Activated T-helper 17 cell treated with anti-CD3 and anti-CD28 coated beads, Interleukin-2, amount 50 U/mL, for 72 hours (primary cell): ENCODE measurements at places on chromosomes 7 and 10. TPM values are rescaled to one million over a fixed set of nuclear protein-coding genes. Genes with fewer than 3 reads are reported as not detected.

GRCh38 chr10:112535531-112535951 is 88.5 kb downstream of the VTI1A start:
- ATAC-seq, result no peak

The SMKR1 gene
- total RNA-seq, result 1.9 TPM

DNA sequence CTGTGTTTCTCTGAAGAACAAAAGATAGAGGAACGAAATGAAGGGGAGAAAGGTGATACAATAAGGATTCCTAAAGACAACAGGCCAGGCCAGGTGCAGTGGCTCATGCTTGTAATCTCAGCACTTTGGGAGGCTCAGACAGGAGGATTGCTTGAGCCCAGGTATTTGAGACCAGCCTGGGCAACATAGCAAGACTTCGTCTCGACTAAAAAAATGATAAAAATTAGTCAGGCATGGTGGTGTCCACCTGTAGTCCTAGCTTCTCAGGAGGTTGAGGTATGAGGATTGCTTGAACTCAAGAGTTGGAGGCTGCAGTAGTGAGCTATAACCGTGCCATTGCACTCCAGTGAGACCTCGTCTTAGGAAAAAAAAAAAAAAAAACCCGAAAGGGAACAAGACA is 41.4 kb upstream of the FAM3C start:
- ATAC-seq, result no peak

GRCh38 chr7:128755819-128756476 is 16.8 kb downstream of the CALU start:
- ATAC-seq, result no peak

DNA sequence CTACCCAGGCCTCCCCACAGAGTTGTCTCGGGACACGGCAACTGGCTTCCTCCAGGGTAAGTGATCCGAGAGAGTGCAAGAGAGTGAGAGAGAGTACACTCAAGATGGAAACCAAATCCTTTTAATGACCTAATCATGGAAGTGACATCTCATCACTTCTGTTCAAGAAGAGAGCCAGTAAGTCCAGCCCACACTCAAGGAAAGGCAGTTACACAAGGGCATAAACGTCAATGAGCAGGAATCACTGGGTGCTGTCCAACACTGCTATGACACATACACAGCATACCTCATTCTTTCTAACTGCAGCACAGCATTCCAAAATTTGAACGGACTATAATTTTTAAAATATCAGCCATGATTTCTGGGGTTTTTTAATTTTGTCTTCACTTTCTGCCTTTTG is 29.3 kb upstream of the OSBPL3 start:
- ATAC-seq, result no peak

DNA sequence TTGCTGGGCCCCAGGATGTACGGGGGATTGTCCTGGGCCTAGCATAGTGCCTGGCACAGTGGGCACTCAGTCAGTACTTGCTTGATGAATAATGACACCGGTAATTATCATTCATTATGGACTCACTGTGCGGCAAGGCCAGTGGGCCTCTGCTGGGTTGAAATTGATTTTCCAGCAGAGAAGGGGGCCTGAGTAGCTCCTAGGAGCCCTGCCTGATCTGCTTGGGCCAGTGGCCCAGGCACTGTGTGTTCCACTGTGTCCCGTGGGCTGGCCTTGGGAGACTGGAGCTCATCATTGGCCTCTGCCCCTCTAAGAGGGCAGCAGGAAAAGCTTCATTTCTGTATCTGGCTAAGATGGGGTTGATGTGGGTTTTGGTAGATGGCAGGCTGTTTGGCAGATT is 1.4 kb downstream of the CHST3 start:
- ATAC-seq, result no peak

DNA sequence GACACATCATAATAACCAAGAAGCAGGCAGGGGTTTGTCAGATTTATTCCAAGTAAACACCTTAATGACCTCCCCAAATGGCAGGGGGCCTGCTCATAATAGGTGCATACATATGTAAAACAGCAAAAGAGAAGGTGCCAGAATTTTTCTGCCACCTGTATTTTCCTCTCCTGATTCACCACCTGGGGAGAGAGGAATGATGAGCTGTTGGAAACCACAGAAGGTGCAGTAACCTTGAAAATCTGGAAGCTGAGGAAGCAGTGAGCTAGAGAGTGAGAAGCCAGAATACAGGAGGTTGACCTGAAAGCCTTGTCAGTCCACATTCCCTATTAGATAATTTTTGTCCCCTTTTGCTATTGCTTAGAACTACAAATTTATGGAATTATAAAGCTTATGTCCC is 46.2 kb upstream of the PDE1C start:
- no peak for ATAC-seq

- no peak for ATAC-seq
These were observed 34.0 kb downstream of the DKK1 start for GRCh38 chr10:52348037-52348564.

- ATAC-seq, result no peak
These were observed 12.0 kb downstream of the TBX20 start for GRCh38 chr7:35241884-35242283.

DNA sequence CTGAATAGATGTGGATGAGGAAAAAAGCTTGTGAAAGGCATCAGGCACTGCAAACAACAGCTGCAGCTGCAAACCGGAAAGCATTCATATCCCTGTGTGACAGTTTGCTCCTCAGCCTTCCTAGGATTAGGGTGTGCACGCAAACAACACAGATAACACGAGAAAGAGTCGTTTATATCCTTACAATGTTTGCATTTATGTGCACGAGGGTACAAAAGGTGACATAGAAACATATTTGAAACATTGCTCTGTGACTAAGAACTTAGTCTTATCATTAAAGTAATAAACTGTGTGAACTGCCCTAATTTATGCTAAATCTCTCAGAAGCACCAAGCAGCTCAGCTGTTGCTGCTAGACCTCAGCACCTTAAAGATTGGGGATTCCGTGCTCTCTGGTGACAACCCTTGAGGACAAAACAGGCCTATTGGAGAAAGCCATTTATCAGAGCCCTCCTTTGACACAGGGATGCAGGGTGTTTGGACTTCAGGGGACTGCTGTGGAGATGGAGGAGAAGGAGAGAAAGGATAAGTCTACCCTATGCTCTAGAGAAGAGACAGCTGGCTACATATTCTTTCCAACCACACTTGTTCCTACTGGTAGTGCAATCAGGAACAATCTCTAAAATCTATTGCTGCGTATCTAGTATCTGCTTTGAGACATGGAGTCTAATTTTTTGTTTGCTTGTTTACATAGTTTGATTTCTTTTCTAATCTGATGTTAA is 176.2 kb downstream of the GNAT3 start:
- ATAC-seq, result no peak

The UNC5B gene
- not detected for total RNA-seq

GRCh38 chr7:6530626-6531491 is 20.4 kb downstream of the GRID2IP start:
- ATAC-seq, result peak; percentile 48

- no peak for ATAC-seq
These were observed 137.5 kb downstream of the CD36 start for GRCh38 chr7:80775897-80776296.

GRCh38 chr10:103350517-103351260 is at the start of gene PCGF6:
Gene PCGF6 (minus strand): TSS chr10:103351140. CDS start chr10:103351066, 74 bp downstream.
- ATAC-seq, result peak; percentile 88

DNA sequence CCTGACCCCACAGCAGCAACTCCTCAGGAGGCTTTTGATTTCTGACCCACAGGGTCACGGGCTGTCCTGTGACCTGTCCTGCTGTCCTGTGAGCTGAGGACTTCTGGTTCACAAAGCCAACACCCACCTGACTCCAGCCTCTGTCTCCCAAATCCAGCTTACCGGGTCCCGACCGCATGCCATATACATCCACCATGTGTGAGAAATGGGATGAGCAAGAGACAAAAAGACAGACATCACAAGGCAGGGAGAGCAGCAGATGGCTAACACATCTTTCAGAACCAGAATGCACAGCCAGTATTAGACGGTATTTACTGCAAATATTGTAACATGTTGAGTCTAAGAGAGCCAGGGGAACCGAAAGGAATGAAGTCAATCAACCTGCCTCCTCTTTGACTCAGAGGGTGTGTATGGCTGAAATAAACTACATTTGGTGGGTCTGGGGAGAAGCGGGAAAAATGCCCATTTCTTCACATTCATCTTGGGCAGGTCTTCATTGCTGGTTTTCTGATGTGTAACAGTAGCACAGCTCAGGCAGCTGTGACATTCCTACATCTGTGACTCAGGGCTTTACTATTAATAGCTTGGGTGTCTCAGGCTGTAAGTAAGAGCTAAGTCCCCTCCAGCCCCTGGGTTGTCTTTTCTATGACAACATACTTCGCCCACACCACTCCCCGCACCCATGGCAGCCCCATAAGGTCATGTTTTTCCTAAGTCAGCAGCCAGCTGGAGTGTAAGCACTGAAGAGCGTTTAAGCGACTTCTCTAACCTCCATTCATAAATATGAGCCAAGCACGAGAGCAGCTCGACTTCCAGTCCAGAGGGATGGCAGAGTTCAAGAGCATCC is 25.0 kb downstream of the ABLIM1 start:
- ATAC-seq, result peak; percentile 37

- ATAC-seq, result no peak
These were observed 980 bp downstream of the TMEM26 start for GRCh38 chr10:61452151-61452651.

- ATAC-seq, result no peak
These were observed 238.9 kb downstream of the ACTR3B start for GRCh38 chr7:152998420-152998819.

GRCh38 chr7:15475808-15476530 is 85.8 kb downstream of the AGMO start:
- ATAC-seq, result no peak

The RNF32 gene
- 2.0 TPM for total RNA-seq

GRCh38 chr10:130894471-130894870 is 417.1 kb downstream of the TCERG1L start:
- no peak for ATAC-seq

DNA sequence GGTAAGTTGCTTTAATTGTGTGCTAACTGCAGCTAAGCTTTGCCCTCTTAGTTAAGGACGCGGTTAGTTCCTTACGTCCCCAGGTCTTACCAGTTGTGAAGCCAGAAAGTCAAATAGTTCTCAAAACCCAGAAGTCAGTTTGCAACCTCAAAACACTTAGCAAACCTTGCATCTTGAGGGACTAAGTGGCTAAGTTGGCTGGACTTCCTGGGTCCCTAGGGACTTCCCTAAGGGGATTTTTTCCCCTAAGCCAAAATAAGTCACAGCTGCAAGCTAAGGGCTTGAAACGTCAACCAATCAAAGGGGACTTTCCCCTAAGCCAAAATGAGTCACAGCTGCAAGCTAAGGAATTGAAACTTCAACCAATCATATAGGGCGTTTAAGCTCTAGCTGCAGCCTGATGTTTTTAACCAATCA is 36.2 kb upstream of the HECW1 start:
- ATAC-seq, result peak; percentile 94

GRCh38 chr7:35768346-35768745 is 32.5 kb upstream of the SEPTIN7 start:
- no peak for ATAC-seq

GRCh38 chr7:116652793-116653192 is 19.2 kb upstream of the MET start:
- ATAC-seq, result peak; percentile 82

The NCOA4 gene
- total RNA-seq, result 74.0 TPM

The ENTPD7 gene
- 2.9 TPM for total RNA-seq

- no peak for ATAC-seq
These were observed 2.3 kb downstream of the AGMO start for GRCh38 chr7:15559416-15559928.

- ATAC-seq, result no peak
These were observed 44.1 kb downstream of the GLI3 start for GRCh38 chr7:42192851-42193461.

GRCh38 chr7:155373359-155374273 is 75.9 kb downstream of the INSIG1 start:
- no peak for ATAC-seq

- no peak for ATAC-seq
These were observed 69.5 kb downstream of the HIBADH start for GRCh38 chr7:27593226-27593625.

The CFAP43 gene
- total RNA-seq, result 0.16 TPM

- ATAC-seq, result no peak
These were observed 124.4 kb downstream of the KCNMA1 start for GRCh38 chr10:77513220-77513619.

DNA sequence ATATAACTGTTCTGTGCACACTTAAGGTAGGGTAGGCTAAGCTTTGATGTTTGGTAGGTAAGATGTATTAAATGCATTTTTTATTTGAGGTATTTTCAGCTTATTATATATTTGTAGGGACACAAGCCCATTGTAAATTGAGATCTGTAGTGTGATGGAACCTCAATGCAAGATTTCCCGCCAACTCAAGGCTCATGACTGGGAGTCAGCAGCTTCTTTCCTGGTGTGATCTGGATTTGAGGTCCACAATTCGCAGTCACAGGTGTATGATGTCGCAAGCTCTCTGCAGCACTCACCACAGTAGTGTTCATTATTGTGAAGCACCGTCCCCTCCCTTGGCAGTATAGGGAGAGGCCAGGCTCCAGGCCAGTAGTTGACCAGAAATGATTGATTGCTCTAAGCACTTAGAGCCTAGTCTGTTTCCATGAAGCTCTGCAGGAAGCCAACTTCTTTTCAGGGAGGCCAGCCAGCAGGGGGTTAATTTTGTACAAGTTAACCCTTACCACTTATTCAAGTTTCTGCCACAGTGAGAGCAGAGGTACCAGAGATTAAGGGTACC is 54.9 kb downstream of the SEM1 start:
- ATAC-seq, result no peak

DNA sequence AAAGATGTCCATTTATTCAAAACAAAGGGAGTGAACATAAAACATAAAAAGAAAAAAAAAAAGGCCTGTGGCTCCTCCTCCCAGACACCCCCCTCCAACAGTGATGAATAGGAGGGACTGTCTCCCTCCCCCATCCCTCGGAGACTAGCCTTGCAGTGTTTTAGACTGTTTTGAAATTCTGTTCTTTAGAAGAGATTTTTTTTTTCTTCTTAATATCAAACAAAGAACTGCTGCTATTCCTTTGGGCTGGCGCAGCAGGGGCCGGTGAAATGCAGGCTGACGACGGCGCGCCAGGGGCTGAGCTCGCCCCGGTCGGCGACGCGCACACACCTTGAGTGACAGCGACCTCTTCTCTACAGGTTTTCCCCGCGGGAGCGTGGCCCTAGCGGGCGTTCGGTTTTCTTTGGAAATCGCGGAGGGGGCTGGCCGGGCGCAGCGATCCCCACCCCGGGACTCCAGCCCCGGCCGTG is at the start of gene LANCL2:
Gene LANCL2 (plus strand): TSS at position 133 of the 470 bp plus-strand sequence. CDS start 689 bp downstream, outside the sequence.
- ATAC-seq, result peak; percentile 44

The HSPA12A gene
- 0.22 TPM for total RNA-seq
